Lower lobe of right lung (tissue), 2 donors: ENCODE measurements at places on chromosomes 13 and 19.
A peak's percentile ranks its signal among the peaks of the same experiment; 100 is the strongest.

GRCh38 chr19:51327066-51328001, 14.6 kb downstream of the VSIG10L start:
- H3K4me3 ChIP-seq = peak overlapping the region; percentile 21
- H3K27ac ChIP-seq = no peak overlapping the region
- peaks cover 51% of the 10 kb centered on the region for H3K27me3 ChIP-seq
- no peaks in the 10 kb centered on the region for H3K36me3 ChIP-seq
- H3K4me1 ChIP-seq = peaks cover 13% of the 10 kb centered on the region

DNA sequence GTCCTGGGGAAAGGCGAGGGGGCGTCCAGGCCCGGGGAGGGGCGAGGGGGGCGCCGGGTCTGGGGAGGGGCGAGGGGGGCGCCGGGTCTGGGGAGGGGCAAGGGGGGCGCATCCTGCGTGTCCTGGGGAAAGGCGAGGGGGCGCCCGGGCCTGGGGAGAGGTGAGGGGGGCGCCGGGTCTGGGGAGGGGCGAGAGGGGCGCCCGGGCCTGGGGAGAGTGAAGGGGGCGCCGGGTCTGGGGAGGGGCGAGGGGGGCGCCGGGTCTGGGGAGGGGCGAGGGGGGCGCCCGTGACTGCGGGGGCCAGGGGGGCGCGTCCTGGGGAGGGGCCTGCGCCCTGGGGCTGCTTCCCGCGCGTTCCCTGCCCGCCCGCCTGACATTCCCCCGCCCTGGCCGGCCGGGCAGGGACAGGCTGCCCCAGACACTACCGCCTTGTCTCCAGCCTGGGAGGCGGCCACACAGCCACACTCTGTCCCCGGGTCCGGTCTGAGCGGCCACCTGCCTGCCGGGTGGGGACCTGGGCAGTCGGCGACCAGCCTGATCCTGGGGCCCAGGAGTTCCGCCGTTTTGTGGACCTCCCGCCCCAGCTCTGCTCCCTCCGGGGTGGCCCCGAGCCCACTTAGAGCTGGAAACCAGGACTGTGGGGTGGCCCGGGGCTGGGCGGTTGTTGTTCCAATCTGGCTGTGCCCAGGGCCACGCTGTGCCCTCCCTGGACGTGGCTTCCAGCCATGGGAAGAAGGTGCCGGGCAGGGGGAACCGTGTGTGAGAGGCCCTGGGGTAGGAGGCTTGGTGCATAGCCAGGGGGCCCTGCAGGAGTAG, 11.8 kb downstream of the PALM start:
- H3K27ac ChIP-seq = no peak overlapping the region
- no peak for DNase-seq
- no peak overlapping the region for H3K4me3 ChIP-seq
- H3K4me1 ChIP-seq = peaks cover 22% of the 10 kb centered on the region
- peaks cover 22% of the 10 kb centered on the region for H3K27me3 ChIP-seq

DNA sequence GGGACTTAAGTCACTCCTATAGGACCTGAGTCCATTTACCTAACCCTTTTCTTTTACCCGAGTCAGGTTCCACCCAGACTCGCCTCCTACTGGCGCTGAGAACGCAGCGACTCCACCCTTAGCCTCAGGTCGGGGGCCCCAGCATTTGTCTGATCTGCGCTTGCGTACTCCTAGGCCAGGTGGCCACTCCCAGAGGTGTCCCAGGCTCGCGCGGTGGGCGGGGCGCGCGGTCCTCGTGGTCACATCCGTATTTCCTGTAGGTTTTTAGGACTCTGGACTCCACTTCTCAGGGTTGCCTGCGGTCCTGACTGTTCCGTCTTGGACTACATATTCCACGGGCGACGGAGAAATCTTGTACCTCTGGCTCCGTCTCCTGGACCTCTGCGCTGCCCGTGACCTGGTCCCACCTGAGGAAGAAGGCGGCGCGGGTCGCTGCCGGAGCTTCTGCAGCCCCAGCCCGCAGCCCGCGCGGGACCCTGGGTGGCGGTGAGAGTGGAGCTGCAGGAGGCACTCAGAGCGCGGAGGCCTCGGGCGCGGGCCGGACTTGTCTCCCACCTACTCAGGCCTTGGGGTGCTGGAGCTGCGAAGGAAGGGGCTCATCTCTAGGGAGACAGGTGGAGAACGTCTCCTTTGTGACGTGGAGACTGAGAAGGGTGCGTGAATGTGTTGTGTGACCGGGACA, 11.0 kb upstream of the ZNF573 start:
- no peak for DNase-seq
- no peaks in the 10 kb centered on the region for H3K27me3 ChIP-seq
- no peaks in the 10 kb centered on the region for H3K36me3 ChIP-seq
- H3K27ac ChIP-seq = no peak overlapping the region

GRCh38 chr13:76319921-76320320, 566.3 kb downstream of the KCTD12 start:
- no peaks in the 10 kb centered on the region for H3K36me3 ChIP-seq
- no peak for DNase-seq
- H3K27ac ChIP-seq = no peak overlapping the region

DNA sequence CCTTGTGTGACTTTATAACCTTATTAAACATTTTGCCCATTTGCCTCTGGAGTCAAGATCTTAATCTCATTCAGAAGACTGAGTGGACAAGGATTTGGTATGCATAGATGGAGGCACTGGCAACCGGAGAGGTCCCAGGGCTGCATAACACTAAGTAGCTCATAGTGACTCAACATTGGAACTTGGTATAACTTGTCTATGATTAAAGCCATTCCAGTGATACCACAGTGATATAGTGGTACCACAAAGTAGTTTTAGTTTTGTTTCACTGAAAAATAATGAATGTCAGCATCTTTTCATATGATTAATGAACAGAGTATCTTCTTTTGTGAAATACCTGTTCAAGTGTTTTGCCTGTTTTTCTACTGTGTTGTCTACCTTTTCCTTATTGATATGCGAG, 26.4 kb downstream of the CDK8 start:
- no peaks in the 10 kb centered on the region for H3K27me3 ChIP-seq
- no peak overlapping the region for H3K4me3 ChIP-seq
- H3K36me3 ChIP-seq = peaks cover 3% of the 10 kb centered on the region
- no peaks in the 10 kb centered on the region for H3K4me1 ChIP-seq
- no peak overlapping the region for H3K27ac ChIP-seq
- no peak for DNase-seq

DNA sequence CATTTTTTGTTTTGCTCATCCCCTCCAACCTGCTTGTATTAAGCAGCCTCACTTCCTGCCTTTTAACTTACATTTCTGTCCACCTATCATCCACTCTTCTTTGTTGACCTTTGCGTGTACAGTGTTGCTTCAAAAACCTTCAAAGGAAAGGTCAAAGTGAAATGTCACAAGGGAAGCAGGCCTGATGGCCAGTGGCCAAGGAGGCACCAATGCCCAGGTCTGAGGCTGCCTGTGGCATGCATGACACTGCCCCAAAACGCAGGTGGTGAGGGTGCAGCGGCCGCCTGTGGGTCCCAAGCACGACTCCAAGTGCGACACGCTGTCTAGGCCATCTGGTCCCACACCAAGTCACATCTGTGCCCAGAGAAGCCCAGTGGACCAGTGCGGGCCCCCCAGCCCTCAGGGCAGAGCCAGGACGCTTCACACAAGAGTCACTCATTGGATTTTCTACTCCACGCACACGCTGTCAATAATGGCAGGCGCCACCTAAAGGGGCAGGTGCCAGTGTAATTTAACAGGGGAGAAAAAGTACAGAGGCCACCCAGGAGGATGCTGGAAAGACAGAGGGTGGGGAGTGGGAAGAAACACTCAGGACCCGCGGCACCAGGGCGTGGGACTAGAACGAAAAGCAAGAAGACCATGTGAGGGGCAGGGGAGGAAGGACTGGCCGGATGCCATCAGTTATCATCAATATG, 23.5 kb downstream of the SLC7A1 start:
- no peaks in the 10 kb centered on the region for H3K36me3 ChIP-seq
- no peak for DNase-seq
- no peaks in the 10 kb centered on the region for H3K27me3 ChIP-seq
- peaks cover 3% of the 10 kb centered on the region for H3K4me1 ChIP-seq

DNA sequence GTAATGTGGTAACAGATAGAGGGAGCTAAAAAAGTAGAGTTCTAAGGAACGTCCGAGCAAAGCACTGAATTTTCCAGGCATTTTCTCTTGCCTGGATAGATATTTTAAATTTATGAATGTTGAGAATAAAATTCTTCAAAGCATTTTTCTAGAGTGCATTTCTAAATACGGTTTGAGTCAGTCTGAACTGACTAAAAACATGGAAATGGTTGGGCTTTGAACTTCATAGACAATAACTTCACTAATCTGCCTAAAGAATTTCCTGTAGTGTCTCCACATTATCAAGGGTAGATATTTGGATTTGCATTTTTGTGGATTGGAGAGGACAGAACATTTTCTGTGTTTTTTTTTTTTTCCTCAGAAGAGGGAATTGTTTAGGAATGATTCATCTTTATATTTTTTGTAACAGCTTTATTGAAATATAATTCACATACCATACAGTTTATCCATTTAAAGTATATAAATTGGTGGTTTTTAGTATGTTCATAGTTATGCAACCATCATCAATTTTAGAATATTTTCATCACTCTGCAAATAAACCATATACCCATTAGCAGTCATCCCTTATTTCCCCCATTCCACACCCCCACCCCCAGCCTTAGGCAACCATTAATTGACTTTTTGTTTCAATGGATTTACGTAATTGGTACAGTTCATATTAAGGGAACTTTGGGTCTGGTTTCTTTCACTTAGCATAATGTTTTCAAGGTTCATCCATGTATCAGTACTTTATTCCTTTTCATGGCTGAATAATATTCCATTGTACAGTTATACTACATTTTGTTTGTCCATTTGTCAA, 20.7 kb downstream of the GARRE1 start:
- no peak overlapping the region for H3K4me3 ChIP-seq
- H3K4me1 ChIP-seq = peaks cover 62% of the 10 kb centered on the region
- H3K27me3 ChIP-seq = no peaks in the 10 kb centered on the region
- peak overlapping the region; percentile 20 for H3K27ac ChIP-seq

DNA sequence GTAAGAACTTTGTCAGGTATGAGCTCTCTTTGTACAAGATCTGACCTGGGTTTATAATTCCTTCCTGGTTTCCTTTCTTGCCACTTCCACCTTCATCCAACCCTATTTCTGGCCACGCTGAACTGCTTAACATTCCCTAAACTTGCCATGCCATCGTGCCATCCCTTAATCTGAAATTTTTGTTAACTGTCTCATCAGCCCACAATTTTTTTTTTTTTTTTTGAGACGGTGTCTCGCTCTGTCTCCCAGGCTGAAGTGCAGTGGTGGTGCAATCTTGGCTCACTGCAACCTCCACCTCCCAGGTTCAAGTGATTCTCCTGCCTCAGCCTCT, 144.6 kb downstream of the GGACT start:
- H3K4me1 ChIP-seq = peaks cover 12% of the 10 kb centered on the region
- no peak overlapping the region for H3K27ac ChIP-seq
- no peaks in the 10 kb centered on the region for H3K36me3 ChIP-seq
- H3K27me3 ChIP-seq = no peaks in the 10 kb centered on the region
- no peak for DNase-seq

- peaks cover 70% of the 10 kb centered on the region for H3K36me3 ChIP-seq
- H3K27ac ChIP-seq = no peak overlapping the region
- no peak for DNase-seq
- no peaks in the 10 kb centered on the region for H3K27me3 ChIP-seq
Observed at GRCh38 chr19:32936065-32936464, 35.7 kb downstream of the CEP89 start.

DNA sequence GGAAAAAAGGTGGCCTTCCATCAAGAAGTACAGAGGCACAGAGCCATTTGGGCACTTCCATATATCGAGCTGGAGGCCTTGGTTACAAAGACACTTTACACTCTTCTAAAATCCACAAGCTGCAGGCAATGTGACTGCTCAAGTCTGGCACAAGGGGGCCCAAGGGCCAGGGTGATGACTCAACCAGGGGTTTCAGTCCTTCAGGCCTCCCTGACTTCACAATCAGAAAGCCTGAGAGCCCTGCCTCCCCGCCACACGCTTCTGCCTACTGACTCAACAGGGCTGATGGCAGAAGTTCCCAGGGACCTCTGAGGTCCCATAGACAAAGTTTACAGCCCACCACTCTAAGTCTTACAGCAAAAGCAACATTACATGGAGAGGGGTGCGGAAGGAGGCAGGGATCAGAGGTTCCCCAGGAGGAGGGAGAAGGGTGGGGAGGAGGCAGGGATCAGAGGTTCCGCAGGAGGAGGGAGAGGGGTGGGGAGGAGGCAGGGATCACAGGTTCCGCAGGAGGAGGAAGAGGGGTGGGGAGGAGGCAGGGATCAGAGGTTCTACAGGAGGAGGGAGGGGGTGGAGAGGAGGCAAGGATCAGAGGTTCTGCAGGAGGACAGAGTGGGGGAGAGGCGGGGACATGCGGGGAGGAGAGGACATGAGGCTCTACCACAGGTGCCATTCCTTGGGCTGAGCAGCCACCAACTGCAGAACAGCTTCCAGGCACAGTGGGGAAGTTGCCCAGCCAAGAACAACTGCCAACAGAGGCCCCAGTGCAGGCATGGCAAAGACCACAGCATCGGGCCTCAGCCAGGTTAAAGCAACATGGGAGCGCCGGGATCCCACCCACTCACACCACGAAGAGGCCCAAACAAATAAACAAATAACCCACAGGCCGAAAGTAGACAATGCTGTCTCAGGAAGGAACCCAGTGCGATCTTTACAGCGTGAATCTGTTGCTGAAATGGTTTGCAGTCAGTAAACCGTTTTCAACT, 52.0 kb downstream of the SLC7A1 start:
- no peaks in the 10 kb centered on the region for H3K4me1 ChIP-seq
- H3K4me3 ChIP-seq = no peak overlapping the region
- DNase-seq = no peak
- no peaks in the 10 kb centered on the region for H3K27me3 ChIP-seq

- H3K27ac ChIP-seq = no peak overlapping the region
- no peaks in the 10 kb centered on the region for H3K36me3 ChIP-seq
- H3K27me3 ChIP-seq = no peaks in the 10 kb centered on the region
- no peaks in the 10 kb centered on the region for H3K4me1 ChIP-seq
- DNase-seq = no peak
- H3K4me3 ChIP-seq = no peak overlapping the region
Observed at GRCh38 chr13:97212004-97212403, 10.1 kb upstream of the MBNL2 start.

DNA sequence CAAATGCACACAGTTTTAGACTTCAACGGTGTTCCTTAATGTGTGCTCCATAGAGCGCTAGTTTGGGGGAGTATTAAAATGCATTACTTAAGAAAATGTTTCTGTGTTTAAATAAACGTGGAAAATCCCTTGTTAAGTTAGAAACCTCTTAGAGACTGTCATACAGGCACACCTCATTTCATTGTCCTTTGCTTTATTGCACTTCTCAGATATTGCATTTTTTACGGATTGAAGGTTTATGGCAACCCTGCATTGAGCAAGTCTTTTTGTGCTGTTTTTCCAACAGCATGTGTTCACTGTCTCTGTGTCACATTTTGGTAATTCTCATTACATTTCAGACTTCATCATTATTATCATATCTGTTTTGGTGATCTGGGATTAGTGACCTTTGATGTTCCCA, 244.0 kb downstream of the GGACT start:
- no peaks in the 10 kb centered on the region for H3K36me3 ChIP-seq
- no peaks in the 10 kb centered on the region for H3K4me1 ChIP-seq
- DNase-seq = no peak
- no peak overlapping the region for H3K27ac ChIP-seq
- no peak overlapping the region for H3K4me3 ChIP-seq

DNA sequence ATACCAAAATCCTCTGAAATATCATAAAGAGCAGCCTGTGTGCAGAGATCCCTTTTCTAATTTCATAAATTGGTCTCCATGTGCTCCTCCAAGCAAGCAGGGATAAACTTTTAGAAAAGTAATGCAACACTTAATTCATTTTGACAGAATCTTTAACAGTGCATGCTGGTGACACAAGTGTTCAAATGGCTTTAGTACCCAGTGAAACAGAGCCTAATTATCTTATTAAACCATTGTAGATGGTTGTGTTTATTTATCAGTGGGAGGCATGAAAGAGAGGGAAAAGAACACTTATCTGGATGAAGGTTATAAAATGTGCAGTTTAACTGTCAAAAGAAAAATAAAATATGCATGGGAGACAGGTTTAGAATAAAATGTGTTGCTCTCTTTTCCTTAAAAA, 945.0 kb upstream of the PCDH20 start:
- H3K27me3 ChIP-seq = no peaks in the 10 kb centered on the region
- no peaks in the 10 kb centered on the region for H3K36me3 ChIP-seq
- no peak overlapping the region for H3K27ac ChIP-seq
- DNase-seq = no peak
